ENCODE measurements at places on chromosomes 11 and 22.
A peak's percentile ranks its signal among the peaks of the same experiment; 100 is the strongest.

- no peak for DNase-seq
These were observed 3.2 kb upstream of the FJX1 start for GRCh38 chr11:35614939-35615569.

DNA sequence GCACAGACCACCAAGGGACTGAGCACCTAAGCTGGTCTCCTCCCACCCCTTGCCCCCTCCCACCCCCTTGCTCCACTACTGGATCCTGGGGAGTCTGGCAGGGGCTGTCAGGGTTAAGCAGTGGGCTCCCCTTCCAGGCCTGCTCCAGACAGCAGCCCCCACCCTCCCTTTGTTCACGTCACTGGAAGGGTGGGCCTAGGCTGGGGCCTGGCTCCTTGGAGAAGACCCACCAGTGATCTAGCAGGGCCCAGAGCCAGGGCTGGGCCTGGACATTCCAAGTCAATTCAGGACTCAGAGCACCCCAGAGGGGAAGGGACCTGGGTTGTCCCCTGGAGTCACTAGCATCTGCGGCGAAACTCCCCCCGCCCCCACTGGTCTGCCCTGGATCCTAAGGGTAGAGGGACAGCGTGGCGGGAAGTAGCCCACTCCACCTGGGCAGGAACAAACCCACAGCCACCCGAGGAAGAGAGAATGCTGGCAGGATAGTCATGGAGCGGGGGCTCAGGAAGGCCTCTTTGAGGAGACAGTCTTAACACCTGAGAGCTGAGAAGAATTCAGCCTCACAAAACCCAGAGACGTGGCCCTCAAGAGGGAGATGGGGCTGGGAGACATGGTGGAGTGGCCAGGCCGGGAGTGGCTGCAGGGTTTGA, 45.8 kb downstream of the IGLL1 start:
- DNase-seq = no peak

DNA sequence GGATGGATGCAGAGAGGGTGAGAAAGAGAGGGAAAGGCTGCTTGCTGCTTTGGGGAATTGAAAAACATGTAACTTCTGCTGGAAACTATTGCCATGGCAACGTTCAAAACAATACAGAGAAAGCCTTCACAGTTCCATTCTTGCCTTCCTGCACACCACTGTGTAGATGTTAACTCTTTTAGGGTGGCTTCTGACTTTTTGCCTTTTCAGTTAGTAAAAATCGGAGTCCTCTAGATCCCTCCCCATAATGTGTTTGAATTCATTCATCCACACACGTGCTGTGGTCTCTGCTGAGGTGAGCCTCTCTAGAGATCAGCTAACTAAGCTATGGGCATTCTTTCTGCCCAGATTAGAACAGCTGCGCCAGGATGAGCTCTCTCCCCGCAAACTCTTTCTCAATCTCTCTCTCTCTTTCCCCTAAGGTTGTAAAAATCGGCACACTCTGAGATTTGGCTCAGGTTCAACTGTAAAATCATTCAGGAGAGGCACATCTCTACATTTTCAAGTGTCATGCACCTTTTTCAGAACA, 1178.3 kb downstream of the LRRC4C start:
- no peak for DNase-seq

DNA sequence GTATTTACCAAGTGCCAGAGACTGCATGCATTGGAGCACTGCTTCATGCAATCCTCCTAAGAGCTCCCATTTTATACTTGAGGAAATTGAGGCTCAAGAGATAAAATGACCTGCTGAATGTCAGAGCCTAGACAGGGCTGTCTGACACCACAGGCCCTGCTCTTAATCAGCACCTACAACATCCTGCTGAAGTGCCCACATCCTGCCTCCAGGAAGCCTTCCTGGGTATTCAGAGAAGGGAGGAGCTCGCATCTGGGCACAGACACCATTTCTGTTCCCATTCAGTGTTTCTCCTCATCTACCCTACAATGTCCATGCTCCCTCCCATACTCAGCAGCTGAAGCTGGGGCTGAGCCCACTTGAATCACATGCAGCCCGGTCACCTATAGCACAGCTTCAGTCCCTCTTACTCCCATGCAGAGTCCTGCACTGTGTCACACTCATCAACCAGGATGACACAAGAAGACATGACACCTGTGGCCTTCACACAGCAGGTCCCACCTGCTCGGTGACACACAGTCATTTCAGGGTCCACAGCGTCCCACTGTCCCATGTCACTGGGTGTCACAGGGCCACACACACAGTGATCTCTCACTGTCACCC, 53.1 kb downstream of the PDE2A start:
- DNase-seq = no peak

DNA sequence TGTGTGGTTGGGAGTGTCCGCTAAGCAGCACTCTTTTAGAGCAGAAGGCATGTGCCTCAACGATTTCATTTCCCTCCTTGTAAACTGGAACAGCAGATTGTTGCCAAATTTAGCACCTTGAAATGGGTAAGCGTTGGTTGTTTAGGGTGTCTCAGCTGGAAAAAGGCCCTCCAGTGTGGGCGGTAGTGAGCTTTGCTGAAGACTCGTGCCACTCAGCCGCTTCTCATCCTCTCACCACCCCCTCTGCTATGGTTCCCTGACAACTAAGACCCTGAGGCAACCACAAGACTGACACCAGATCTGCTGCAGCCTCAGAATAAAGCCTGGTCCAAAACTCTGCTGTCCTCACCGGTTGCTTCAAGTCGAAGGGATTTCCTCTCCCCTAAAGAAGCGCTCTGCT, 9.9 kb upstream of the FERMT3 start:
- DNase-seq = no peak

DNA sequence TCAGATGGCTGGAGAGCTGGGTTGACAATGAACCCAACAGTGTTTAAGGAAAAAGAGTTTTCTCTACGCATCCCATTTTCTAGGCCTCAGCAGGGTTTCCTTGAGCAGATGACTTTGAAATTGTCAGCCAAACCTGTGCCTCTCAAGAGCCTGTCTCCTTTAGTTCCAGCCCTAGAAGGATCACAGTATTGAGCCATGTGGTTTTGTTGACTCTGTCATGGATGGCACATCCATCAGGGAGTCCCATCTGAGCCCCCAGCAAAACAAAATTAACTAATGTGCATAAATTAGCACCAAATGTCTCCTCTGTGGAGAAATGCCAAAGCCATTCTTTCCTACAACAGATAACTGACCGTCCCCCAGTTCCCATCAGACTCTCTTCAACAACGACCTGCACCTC, 103.8 kb upstream of the BLID start:
- no peak for DNase-seq

GRCh38 chr11:134557571-134558257, 145.7 kb upstream of the B3GAT1 start:
- DNase-seq = no peak

GRCh38 chr11:72239313-72239848, 4.6 kb downstream of the PHOX2A start:
- peak; percentile 94 for DNase-seq

DNA sequence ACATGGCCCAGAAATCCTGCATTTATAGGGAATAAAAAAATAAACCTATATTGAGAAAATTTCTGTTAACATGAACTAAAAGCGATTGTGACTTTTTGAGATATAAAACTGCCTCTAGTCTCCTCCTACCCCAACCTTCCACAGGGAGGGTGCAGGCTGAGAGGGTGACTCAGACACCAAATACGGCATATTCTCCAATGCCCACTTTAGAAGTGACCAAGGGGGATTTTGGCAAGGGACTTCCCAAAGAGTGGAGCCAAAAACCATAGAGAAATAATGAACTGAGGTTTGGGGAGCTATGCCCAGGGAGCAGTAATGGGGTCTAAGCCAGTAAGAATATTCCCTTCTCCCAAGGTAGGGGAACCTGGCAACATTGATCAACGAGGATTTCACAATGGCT, 124.9 kb upstream of the ZC3H12C start:
- no peak for DNase-seq

DNA sequence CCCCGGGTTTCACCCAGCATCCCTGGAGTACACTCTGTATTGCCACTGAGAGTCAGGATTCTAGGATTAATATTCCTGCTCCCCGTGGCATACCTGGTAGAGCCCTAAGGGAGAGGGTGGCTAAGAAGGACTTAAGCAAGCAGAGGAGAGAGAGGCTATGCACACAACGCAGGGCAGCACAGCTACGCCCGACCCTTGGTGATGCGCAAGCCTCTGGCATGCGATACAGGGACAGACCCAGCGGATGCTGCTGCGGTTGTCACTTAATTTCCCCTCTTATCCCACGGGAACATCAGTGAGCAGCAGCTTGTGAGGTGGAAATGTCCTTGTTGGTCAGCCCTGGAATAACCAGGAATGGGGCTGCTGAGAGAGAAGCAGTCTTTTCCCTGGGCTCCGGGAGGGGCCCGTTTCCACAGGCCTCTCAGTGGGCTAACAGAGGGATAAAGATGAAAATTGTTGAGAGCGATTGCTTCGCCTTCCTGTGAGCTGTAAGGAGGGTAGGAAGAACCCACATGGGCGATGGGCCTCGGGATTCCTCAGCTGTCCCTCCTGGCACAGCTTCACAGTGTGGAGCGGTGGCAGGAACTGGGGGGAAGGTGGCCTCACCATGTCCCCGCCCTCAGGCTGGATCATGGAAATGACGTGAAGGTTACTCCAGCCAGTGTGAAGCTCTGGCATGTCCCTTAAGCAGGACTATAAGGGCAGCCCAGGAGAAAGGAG, 48.4 kb upstream of the RAB1B start:
- no peak for DNase-seq

DNA sequence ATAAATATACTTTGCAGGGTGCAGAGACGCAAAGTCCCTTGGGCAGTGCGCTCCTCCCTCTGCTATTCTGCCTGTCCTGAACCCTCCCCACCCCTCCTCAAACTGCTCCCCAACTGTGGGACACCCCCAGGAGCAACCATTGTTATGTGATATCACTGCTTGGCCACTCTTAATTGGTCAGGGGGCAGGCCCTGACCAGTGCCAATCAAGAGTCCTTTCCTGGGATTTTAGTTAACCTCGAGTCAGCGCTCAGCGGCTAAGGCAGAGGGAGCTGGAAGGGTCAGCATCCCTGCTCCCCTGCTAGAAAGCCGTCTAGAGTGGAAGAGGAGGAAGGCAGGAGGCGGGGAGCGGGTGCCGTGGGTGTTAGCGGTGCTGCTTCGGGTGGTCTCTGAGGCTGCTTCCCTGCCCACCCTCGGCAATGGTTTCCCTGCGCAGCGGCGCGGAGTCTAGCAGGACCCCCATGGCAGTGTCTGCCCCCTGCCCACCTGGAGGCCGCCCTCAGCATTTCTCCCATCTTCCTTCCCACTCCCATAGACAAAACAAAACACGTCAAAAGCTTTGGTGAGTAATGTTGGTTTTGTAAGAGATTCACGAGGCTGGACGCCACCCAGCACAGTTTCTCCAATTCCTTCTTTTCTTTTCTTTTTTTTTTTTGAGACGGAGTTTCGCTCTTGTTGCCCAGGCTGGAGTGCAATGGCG, 38.4 kb upstream of the A4GALT start:
- no peak for DNase-seq

GRCh38 chr11:12045914-12046635, 37.6 kb upstream of the DKK3 start:
- DNase-seq = no peak

DNA sequence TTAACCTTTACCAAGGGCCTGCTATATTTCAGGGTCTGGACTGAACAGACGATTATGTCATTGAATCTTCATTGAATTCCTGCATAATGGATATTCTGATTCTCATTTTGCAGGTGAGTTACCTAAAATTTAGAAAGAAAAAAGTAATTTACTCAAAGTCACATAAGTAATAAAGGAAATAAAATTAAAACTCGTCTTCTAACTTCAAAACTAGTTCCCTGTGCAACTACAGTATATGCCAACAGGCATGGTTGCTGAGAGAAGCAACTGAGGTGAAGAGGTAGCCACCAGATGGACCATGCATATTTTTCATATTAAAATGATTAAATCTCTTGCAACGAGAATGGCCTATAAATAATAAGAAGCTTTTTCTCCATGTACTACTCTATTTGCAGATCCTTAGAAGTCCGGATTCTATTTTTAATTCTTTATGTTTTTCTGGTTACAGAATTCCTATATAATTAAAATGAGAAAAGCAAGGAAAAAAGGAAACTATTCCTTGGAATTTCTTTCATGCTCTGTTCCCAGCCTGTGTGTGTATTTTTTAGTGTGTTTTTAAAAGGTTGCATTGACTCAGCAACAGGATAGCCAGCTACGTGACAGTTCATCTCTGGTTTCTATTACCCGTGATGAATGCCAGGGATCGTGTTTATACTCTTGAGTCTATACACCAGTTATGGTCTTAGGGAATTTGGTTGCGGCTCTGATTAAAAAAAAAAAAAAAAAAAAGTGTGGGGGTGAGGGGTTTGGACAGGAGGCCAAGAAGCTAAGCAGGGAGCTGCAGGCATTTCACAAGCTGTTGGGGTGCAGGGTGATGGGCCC, 186.8 kb downstream of the ETS1 start:
- no peak for DNase-seq

GRCh38 chr11:114845766-114846415, 167.6 kb downstream of the NXPE2 start:
- DNase-seq = no peak

DNA sequence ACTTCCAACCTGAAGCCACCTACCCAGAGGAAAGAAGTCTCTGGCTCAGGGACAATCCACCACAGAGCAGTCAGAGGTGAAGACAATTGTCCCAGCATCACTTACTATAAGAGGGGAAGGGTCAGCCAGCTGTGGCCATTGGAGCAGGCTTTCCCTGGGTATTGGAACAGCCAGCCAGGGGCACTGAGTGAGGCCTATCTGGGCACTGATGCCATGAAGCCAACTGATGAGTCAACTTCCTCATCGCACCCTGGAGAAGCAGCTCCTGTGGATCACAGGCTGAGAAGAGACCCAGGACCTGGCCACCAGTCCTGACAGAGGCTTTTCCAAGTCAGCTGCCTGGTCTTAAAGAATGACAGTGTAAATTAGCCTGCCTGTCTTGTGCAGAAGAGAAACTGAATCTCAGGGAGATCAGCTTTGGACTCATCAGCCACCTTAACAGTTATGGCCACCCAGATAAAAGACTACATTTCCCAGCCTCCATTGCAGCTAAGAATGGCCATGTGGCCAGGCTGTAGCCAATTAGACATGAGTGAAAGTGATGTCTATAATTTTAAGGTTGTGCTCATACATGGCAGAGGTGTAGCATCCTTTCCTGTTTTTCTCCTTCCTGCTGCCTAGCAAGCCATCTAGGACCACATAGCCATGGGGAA, 19.0 kb downstream of the CHST1 start:
- DNase-seq = no peak

DNA sequence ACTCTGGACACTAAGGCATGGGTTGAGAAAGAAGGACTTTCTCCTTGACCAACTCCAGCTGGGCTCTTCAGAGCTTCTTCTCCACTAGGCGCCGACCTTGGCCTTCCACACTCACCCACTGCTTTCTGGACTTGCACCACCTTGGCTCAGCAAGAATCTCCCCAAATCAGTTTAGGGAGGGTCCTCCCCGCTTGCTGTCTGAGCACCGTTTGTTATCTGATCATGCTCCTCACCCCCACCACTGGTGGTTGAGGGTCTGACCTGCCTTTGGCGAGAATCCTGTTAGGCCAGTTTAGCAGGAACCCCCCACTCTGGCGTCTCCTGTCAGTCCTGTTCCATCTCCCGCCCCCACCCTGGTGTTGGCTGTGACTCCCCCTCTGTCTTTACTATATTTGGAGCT, 10.4 kb downstream of the APOL2 start:
- no peak for DNase-seq

- DNase-seq = peak; percentile 52
These were observed 75.3 kb downstream of the PDE2A start for GRCh38 chr11:72598906-72599305.
